ENCODE measurements at places on chromosomes 12 and 14.

DNA sequence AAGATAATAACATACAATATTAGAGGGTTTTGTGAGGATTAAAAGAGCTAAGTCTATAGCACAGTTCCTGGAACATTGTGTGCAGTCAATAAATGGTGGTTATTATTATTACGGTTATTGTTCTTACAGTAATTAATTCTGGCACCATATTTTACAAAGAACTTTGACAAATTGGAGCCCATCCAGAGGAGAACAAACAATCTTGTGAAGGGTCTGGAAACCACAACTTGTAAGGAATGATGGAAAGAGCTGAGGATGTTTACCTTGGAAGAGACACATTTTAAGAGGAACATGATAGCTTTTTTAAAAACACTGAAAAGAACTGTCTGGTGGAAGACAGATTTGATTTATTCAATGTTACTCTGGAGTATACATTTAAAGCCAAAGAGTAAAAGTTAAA lies 150.5 kb upstream of the KRR1 start:
- no peak for DNase-seq

GRCh38 chr12:31813305-31813704 lies 84.5 kb upstream of the AMN1 start:
- DNase-seq = no peak

GRCh38 chr12:10889226-10889625 lies 5.2 kb upstream of the PRH1 start:
- no peak for DNase-seq

GRCh38 chr14:71855399-71856036 lies 76.7 kb upstream of the RGS6 start:
- peak; percentile 21 for DNase-seq

DNA sequence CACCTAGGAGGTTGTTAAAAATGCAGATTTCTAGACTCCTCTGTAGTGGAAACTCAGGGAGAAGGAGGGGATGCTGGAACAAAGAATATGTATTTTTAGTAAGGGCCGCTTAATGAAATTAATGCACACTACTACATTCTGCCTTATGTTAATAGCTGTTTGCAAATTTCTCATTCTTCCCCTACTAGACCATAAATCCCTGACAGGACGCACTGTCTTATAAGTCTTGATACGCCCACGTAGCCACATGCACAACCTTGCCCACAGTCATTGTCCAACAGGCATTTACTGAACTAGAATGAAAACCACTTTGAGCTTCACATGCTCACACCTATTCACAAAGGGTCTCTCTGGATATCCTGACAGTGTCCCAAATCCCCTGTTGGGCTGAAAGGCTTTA lies 10.5 kb downstream of the KRT2 start:
- DNase-seq = no peak

- DNase-seq = no peak
Observed at GRCh38 chr12:114136631-114137030, 170.5 kb upstream of the RBM19 start.

- DNase-seq = no peak
Observed at GRCh38 chr12:10097521-10097920, 1.3 kb downstream of the CLEC1A start.

DNA sequence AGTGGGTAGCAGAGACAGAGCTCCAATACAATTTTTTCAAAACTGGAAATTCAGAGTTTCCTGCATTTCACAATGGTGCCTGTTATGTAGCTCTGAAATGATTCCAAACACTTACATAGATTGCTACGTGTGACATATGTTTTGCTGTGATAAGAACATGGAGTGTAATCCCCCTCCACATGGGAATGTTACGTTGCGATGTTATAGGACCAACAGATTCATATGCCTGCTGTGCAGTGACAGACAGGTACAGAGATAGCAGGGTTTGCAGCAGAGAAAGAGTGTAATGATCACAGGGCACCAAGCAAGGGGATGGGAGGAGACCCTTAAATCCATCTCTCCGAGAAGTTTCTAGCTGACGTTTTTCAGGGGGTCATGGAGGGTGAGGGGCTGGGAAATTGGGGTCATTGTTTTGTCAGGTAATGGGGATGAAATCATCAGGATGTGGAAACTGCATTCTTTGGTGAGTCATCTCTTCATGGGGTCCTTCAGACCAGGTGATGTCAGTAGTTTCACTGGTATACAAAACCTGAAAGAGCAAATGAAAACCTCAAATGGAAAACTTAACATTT lies 76.6 kb upstream of the OSBPL8 start:
- DNase-seq = no peak

DNA sequence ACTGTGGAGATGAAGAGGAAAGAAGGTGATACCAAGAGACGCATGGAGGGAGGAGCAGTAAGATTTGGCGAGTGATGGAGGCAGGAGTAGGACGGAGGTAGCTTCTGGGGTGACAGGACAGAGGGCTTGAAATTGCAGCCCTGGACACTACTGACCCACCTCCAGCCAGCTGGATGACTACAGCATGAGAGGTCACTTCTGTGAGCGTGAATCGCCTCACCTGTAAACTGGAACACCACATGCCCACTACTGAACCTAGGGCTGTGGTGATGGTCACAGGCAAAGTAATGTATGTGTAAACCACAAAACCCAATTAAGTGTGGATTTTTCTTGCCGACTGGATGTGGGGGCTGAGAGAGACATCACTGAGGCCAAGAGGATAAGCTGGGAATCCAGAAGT lies 6.6 kb upstream of the KRT4 start:
- DNase-seq = no peak

- no peak for DNase-seq
Observed at GRCh38 chr12:77594366-77594765, 236.3 kb upstream of the NAV3 start.

DNA sequence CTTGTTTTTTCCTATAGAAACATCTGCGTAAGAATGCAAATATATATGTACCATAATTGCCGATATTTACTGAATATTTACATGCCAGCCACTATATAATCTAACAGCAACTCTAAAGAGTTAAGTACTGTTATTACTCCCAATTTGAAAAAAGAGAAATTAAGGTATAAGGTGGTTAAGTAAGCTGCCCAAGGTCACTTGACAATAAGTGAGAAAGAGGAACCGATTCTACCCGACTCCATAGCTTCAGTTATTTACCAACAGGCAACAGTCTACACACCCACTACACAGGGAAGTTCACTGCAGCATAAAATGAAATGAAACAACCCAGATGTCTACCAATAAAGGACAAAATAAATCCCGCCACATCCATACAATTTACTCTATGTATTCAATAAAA lies 1.1 kb downstream of the MIS18BP1 start:
- DNase-seq = no peak

DNA sequence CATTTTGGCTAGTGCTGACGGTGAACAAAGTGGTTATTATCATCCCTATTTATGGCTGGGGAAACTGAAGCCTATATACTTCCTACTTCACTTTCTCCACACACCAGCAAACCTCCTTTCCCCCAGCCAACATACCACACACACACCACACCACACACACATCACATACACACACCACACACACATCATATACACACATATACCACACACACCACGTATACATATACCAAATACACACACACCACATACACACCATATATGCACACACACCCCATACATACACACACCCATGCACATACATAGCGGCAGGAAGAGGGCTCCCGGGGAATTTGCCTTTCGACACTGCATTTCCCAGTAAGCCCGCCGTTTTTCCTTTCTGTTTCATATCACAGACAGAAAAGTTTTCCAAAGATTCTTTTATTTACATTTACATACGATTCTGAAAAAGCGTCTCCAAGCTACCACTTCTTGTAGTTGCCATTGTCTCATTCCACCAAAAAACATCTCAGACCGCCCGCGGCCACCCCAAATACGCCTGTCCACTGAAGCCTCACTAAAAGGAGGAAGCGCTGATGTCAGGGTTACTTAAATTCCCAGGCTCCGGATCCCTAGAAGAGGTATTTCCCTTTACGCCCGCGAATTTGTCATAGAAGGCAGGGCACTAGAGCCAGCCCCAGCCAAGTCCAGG lies 823 bp upstream of the RAB5B start:
- no peak for DNase-seq

DNA sequence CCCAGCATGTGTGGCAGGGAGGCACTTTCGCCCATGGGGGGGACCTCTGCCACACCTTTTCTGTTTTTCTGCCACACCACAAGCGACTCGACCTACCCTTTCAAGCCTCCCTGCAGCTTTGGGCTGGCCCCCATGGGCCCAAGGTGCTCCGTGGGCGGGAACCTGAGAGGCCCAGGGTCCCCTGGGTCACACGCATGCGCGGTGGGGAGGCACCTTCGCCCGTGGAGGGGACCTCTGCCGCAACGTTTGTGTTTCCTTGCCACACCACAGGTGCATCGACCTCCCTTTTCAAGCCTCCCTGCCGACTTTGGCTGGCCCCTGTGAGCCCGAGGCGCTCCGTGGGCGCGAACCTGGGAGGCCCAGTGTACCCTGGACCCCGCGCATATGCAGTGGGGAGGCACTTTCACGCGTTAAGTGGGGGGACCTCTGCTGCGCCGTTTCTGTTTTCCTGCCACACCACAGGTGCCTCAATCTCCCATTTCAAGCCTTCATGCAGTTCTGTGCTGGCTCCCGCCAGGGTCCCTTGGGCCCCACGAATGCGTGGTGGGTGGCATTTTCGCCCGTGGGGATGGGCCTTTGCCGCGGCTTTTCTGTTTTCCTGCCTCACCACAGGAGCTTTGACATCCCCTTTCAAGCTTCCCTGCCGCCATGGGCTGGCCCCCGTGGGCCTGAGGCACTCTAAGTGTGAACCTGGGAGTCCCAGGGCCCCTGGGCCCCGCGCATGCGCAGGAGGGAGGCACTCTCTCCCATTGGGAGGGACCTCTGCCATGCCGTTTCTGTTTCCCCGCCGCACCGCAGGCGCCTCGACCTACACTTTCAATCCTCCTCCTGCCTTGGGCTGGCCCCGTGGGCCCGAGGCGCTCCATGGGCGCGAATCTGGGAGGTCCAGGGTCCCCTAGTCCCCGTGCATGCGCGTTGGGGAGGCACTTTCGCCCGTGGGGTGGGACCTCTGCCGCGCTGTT lies 332.2 kb downstream of the ALG10 start:
- DNase-seq = no peak

DNA sequence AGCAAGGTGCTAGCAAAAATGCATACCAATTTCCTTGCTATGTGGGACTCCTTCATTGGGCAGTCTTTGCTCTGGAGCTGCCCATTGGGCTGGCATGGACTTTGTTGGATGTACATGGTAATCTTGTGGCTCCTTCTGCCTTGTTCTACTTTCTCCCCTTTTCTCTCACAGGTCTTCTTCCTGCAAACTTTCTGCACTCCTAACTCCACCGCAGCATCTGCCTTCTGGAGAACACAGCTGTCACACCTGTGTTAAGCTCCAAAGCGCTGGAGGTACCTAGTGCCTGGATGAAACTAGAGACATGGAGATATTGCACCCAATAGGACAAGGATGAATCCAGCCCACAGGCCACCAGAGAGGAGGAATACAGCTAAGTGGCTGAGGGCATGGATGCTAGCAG lies 60.7 kb upstream of the CCND2 start:
- DNase-seq = no peak

- DNase-seq = no peak
Observed at GRCh38 chr14:97959251-97959650, 1162.1 kb downstream of the VRK1 start.

DNA sequence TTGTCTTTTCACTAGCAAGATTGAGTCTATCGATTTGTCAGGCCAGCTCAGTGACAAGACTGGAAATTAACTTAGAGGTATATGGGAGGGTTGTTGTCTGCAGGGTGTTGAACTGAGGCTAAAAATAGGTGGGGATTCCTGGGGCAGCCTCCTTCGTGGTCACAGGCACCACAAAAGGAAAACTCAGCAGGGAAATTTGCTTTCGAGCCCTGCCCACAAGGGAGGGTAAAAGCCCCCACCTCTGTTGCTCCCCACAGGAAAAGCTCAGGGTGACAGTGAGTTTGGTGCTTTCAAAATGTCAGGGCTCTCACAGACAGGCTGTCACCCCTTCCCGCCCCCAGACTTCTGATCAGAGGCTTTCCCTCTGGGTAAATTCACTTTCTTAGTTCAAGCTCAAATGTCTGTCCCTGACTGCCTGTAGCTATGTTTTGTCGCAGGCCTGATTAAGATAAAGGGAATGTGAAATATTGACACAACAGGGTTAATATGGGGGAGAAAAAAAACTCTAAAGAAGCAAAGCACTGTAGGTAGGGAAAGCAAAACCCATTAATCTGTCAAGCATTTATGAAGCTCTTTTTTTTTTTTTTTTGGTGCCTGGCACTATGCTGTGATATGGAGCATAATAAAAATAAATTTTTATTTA lies 11.7 kb upstream of the NFKBIA start:
- peak; percentile 81 for DNase-seq

GRCh38 chr14:105123981-105124765 lies 44.4 kb downstream of the JAG2 start:
- no peak for DNase-seq

GRCh38 chr12:83141460-83141994 lies 454.8 kb downstream of the TMTC2 start:
- no peak for DNase-seq

- DNase-seq = no peak
Observed at GRCh38 chr12:55724226-55724939, 4.2 kb downstream of the RDH5 start.

- DNase-seq = no peak
Observed at GRCh38 chr12:71240946-71241345, 83.1 kb upstream of the TSPAN8 start.

DNA sequence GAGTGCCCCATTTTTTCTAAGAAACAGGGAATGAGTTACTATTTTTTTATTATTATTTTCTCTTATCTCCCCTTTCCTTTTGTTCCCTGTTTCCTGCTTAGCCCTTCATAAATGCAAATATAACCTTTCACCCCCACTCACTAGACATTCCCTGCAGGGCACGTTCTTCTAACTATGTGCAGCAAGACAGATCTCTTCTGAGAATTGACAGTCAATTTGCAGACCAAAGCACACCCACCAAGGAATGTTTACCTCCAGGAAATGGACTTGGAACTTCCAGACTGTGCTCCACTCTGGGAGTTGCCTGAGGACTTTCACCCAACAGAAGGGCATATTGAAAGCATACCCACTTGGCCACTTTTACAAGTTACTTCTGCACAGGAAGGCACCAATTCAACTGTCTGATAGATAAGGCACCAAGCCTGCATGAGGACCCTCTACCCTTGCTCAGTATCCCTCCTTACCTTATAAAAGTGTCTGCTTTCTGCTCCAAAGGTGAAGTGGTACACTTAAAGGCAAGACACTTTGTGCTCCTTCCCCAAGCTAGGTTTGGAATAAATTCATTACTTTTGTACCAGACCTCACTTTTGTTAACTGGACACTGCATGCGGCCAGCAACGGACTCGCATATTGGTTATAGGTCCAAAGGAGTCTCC lies 6.5 kb downstream of the TAS2R19 start:
- DNase-seq = no peak

GRCh38 chr12:19095756-19096480 lies 33.6 kb upstream of the PLEKHA5 start:
- no peak for DNase-seq

- DNase-seq = no peak
Observed at GRCh38 chr12:7203109-7203508, 13.6 kb downstream of the PEX5 start.

DNA sequence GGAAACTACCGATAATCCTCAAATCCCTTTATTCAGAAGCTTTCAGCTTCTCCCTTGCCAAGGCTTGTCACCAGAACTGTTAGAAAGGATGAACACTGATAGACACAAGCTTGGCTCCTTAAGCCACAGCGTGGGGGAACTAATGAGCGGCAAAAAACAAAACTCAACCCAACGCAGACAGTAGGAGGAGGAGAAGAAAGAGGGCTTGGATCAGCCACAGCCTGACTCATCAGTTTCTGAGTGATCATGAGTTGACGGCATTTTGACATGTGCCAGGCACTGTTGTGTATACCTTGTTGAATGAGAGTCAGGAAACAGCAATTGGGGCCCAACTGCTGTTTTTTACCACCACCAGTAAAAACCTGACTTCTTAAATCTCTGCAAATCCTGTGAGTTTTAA lies 23.7 kb downstream of the PLXNC1 start:
- DNase-seq = no peak

- no peak for DNase-seq
Observed at GRCh38 chr12:807041-807735, 54.8 kb downstream of the WNK1 start.
